ENCODE measurements at places on chromosomes 12 and 14.

- no peak for DNase-seq
Observed at GRCh38 chr12:123391546-123392343, 7.8 kb downstream of the KMT5A start.

- no peak for DNase-seq
Observed at GRCh38 chr14:46215801-46216200, 435.8 kb downstream of the RPL10L start.

GRCh38 chr12:4275016-4275869, 1.7 kb downstream of the CCND2 start:
- DNase-seq: no peak

DNA sequence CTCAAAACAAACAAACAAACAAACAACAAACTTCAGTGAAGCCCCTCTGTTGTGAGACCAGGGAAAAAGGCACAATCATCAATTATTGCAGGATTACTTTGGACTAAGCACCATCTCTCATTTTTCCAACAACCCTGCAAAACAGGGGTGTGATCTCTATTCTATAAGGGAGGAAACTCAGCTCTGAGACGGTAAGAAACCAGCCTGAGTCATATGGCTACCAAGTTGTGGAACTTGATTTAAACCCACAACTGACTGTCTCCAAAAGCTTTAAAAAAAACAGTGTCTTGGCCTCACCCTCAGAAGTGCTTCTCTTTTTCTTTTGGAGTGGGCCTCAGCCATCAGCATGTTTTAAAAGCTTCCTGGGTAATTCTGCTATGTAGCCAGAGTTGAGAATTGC, 49.8 kb downstream of the RIN3 start:
- DNase-seq: no peak

DNA sequence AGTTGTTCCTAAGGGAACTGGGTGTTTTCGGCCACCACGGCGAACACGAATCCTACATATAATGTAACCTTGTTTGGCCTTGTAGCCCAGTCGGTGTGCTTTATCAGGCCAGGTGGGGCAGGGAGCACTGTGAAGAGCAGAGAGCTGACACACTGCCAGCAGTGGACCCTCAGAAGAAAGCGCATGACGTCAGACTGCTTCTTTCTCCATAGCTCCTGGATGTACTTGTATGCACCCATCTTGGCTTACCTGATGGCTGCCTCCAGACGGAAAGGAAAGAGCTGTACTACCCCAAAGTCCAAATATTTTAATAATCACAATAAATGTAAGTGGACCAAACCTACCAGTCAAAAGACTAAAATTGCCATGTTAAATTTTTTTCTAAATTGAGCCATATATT, 31.3 kb upstream of the GSC start:
- DNase-seq: no peak

DNA sequence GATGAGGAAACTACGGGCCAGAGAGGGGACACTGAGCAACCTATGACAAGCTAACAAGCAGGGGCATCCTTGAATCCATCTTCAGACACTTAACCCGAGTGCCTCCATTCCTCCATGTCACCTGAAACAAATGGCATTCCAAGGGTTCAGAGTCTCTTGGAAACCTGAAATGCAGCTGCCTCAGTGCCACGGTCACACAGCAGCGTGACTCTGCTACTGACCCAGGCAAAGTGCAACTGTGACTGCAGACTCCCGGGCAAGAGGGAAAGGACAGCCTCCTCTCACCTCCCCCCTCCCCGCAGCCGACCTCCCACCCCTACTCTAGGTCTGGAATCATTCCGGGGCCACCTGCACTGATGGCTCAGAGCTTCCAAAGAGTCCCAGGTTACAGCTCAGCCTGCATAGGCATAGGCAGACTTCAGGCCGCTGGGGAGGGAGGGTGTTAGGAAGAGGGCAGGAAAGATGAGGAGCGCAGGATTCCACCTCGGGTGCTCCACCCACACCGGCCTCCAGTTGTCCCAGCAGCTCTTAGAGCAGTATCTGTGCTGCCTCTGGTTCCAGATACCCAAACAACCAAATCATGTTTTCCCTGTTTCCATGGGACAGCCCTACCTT, 53.2 kb downstream of the KCNK10 start:
- no peak for DNase-seq
